ENCODE measurements at places on chromosomes 5 and 9. TPM values are rescaled to one million over a fixed set of nuclear protein-coding genes. Genes with fewer than 3 reads are reported as not detected.
A peak's percentile ranks its signal among the peaks of the same experiment; 100 is the strongest.

Gene CDC25C
- 9.8 TPM for total RNA-seq

Gene RFK
- total RNA-seq = 11.5 TPM

DNA sequence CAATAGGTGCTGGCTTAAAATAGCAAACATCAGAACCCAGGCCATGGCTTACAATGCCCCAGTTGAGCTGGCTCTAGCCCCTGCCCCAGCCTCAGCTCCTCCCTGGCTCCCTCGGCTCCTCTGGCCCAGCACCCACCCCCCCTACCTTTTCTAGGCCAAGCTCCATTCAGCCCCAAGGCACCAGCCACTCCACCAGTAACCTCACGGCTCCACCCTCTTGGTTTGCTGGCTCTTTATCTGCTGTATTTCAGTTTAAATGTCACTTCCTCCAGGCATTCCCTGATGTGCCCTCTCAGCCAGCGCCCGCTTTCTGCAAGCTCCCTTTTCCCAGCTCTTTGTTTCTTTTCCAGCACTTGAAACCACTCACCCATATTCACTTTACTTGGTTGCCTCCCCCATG is 10.6 kb downstream of the C1QTNF2 start:
- DNase-seq = no peak

GRCh38 chr9:79301551-79302391 is 270.0 kb upstream of the TLE4 start:
- no peak for DNase-seq

Gene ADGRD2
- not detected for total RNA-seq

Gene PRUNE2
- not detected for total RNA-seq

Gene SPEF2
- total RNA-seq = 9.9 TPM

Gene PCDHA12
- total RNA-seq = not detected

Gene PCDH1
- 3.2 TPM for total RNA-seq

GRCh38 chr5:67246108-67246507 is 49.5 kb upstream of the CD180 start:
- DNase-seq = peak; percentile 70

GRCh38 chr5:148390914-148391313 is 7.2 kb downstream of the FBXO38 start:
- DNase-seq = no peak

- no peak for DNase-seq
These were observed 209.8 kb upstream of the ZNF462 start for GRCh38 chr9:106653213-106653612.

GRCh38 chr9:82880336-82881050 is 182.4 kb downstream of the RASEF start:
- no peak for DNase-seq

DNA sequence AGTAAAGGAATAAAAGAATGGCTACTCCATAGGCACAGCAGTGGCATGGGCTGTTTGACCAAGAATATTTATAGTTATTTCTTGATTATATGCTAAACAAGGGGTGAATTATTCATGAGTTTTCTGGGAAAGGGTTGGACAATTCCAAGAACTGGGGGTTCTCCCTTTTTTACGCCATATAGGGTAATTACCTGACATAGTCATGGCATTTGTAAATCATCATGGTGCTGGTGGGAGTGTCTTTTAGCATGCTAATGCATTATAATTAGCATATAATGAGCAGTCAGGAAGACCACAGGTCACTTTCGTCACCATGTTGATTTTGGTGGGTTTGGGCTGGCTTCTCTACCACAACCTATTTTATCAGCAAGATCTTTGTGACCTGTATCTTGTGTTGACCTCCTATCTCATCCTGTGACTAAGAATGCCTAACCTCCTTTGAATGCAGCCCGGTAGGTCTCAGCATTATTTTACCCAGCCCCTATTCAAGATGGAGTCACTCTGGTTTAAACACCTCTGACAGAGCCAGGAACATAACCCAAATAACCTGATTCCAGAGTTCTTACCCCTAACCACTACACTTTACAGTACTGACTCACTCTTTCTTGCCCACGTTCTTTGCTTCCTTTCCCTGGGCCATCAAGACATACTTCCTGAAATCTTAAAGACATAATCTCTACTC is 25.0 kb upstream of the MRPS30 start:
- DNase-seq = no peak

GRCh38 chr5:89374818-89375521 is 492.0 kb upstream of the MEF2C start:
- no peak for DNase-seq

DNA sequence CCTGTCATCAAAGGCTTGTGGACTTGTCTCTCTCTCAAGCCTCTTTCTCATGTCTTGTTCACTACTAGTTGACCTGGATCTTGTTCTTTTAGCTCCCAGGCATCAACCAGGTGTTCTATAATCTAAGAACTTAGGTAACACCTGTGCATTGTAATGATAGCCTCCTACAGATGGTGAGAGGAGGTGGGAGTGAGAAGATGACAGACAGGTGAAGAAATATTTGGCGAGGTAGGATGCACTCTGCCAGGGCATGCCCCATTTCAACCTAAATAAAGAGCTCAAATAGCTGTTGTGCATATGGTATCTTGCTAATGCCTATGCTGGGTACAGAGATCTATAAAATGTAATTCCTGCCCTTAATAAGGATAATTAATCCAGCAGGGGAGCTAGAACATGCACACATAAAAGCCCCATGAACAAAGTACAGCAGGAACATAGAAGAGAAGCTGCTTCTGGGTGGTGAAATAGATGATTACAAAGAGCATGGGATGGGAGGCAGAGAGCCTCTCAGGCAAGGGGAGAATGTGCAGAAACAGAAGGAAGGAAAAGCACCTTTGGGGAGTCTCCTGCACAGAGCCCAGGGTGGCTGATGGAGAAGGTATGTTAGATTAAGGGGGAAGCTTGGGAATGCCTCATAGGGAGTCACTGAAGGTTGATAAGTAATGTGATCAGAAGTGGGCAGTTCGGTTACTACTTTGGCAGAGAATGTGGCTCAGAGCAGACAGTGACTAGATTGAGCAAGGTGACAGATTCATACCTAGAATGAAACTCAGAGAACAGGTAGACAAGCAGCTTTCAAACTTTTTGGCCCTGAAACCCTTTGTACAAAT is 28.0 kb upstream of the PLIN2 start:
- DNase-seq = no peak

DNA sequence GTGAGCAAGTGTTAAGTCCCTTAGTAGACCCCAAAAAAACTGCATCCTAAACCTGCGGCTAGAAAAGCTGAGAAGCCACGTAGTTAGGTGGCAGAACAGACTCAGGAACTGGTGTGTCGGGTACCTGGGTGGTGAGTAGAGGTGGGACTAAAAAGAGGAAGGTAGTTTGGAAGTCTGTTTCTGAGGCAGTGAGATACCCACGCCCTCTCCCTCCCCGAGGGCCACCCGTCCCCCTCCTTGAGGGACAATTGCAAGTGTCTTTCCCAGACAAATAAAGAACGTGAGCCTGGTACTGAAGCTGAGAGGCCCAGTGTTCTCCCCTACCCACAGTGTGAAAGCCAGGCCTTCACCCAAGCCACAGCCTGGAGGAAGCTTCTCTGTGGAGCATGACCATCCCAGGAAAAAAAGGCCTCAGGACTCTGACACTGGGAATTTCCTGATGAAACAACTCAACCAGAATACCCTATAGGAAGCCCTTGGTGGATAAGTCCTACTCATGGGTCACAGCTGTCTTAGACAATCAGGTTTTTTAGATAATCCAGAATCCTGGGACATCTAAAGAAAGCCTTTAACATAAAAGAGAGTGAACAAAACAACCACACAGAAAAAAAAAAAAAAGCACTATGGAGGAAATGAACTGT is 7.0 kb upstream of the CD74 start:
- DNase-seq = no peak

- DNase-seq = no peak
These were observed 25.5 kb upstream of the B4GALT1 start for GRCh38 chr9:33192493-33193255.

DNA sequence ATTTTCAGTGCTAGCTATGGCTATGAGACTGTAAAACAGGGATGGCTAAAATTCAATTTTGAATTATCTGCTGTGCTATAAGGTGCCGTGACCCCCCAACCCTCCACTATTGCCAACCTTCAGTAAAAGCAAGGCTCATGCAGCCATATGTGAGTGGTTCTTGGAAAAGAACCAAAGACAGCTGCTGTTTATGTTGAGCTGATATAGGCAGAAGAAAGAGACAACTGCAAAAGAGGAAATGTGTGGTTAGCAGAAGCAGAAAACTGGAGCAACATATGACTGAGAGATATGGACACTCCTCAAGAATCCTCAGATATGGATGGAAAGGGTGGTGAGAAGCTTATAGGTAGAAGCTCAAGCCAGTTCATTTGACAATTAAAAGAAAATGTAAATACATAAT is 200.3 kb downstream of the TLE1 start:
- DNase-seq = no peak

DNA sequence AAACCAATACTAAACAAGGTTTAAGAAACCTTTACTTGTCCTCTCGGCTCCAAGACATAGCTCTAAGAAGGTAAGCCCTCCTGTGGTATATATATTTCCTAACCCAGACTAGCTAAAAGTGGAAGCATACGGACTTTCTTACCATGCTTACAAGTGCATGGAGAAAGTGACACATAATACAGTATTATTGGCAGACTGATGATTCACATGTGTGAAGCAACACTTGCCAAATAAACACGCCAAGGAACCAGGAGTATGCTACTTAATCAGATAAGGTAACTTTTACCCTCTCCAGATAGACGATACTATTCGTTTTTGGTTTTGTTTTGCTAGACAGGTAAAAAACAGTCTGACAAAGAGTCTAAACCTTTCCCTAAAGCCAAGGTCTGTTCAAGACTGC is 264.1 kb downstream of the MLLT3 start:
- DNase-seq = no peak

DNA sequence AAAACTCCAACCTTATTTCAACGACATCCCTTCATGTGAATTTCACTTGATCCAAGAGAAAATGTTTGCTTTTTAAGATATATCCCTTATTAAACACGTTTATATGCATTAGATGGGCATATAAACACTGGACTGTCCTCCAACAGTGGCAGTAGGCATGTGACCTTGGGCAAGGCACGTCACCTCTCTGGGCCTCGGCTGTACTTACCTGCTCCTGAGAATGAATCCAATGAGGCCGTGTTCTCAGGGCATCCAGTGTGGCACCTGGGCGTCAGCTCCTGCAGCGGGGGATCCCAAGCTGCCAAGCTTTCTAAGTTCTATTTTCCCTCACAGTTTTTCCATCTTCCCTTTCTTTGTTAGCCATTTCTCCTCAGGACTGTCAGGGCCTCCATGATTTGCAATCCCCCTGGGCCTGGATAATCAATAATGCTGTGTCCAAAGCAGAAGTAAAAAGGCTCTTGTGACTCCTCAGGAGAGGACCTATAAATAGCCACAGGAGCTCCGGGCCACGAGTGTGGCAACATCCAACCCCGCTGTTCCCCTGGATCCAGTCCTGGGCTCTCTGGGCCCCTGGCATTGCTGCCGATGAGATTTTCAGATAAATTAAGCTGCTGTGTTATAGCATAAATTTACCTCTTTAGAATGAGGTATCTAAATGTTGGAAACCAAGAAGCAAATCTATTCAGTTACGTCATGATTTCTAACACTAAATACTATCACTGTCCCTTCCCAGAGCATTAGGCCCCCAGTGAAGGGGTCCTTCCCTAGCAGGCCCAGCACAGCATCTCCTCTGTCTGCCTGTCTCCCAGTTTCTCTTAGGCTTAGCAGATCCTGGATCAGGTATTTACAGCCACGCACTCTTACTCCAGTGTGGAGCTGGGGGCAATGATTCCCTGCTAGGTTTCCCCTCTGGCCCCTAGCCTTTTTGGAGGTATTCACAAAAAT is 76.8 kb downstream of the PTPN3 start:
- DNase-seq = no peak

GRCh38 chr9:124007565-124008302 is 3.8 kb upstream of the LHX2 start:
- DNase-seq = no peak

GRCh38 chr9:2158766-2159430 is 143.8 kb downstream of the SMARCA2 start:
- DNase-seq = no peak

Gene PPIP5K2
- total RNA-seq = 62.5 TPM

DNA sequence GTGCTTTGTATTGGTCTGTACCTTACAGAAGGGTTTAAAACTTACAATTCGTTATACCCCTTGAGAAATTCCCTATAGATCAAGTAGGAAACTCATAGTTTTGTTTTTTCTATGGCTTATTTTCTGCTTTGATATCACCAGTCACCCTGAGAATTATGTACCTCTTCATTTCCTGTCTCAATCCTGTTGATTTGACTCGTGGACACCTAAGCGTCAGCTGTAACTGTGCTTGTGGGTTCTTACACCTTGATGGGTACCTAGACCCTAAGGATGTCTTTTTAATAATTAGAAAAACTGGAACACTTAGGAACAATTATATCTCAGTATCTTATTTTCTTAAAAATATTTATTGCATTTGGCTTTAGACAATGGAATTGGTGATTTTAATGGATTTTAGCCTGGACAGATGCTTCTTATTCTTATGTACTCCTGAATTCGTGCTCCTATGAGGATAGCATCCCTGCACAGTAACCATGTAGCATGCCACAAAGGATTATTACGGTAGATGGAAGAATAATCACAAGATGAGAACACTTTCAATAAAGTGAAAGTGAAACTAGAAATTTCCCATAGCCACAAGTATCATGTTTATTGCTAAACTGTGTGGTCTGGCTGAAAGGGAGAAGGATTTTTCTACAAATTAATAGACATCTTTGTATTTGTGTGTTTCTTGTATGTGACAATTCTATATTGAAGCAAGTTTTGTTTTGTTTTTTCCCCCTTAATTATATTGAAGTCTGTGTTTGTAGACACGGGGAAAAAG is 1920.3 kb upstream of the WWC1 start:
- no peak for DNase-seq

DNA sequence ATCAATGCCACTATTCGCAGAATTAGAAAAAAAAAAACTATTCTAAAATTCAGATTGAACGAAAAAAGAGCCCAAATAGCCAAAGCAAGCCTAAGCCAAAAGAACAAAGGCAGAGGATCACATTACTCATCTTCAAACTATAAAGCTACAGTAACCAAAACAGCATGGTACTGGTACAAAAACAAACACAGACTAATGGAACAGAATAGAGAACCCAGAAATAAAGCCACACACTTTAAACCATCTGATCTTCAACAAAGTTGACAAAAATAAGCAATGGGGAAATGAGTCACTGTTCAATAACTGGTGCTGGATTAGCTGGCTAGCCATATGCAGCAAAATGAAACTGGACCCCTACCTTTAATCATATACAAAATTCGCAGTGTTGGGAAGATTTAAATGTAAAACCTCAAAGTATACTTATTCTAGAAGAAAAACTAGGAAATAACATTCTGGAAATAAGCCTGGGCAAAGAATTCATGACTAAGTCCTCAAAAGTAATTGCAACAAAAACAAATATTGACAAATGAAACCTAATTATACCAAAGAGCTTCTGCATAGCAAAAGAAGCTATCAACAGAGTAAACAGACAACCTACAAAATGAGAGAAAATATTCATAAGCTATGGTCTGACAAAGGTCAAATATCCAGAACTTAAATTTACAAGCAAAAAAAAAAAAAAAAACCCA is 153.7 kb downstream of the NDUFS4 start:
- no peak for DNase-seq

Measured in naive thymus-derived CD4-positive, alpha-beta T cell (primary cell).